ENCODE measurements at places on chromosomes 16 and 17.
A peak's percentile ranks its signal among the peaks of the same experiment; 100 is the strongest.

DNA sequence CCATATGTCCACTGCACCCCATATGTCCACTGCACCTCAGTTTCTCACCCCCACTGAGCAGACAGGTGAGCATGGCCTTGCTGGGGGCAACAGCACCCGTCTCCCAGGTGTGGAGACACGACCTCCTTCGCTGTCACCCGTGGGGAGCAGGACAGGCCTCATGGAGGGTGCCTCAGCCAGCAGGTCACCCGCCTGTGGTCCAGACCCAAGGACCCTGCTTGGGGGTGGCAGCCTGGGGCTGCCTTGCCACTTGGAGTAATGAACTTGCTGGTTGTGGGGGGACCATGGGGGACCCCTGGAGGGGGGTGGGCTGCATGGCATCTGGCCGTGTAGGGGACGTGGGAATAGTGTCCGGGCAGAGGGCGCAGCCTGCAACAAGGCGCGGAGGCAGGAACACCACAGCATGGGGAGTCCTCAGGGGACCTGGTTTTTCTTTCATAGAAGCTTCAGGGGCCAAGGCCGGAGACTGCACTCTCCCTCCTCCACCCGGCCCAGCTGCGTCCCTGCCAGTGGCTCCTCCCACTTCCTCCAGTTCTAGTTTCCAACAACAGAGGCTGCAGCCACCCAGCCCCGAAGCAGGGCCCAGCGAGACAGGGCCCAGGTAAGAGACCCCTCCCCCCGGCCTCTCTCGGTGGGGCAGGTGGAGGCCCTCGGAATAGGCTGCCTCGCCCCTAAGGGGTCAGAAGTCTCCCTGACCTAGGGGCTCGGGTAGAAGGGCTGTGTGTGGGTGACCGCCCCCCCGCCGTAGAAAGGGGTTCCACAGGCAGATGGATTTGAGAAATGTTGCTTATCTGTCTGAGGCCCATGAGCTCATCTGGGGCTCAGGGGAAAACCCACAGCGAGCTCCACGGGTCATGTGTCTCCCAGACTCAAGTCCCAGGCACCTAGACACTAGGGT is at the start of gene NHLRC4:
NHLRC4 (plus strand) TSS at position 531 of the 898 bp plus-strand sequence. CDS start 1,043 bp downstream, outside the sequence.
- DNase-seq = peak; percentile 60

DNA sequence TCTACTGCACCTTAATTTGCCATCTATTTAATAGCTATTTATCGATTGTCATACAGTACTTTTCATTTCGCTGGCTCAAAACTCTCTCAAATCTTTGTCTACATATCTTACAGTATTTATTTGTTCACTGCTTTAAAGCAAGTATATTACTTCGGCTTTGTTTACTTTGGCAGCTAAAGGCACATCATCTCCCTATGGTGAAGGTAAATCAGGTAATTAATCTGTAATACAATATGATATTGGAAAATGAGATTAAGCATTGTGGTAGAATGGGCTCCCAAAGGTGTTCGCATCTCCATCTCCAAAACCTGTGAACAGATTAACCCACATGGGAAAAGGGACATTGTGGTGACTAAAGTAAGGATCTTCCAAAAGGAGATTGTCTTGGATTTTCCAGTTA is 6.5 kb downstream of the TMEM170A start:
- DNase-seq = no peak

DNA sequence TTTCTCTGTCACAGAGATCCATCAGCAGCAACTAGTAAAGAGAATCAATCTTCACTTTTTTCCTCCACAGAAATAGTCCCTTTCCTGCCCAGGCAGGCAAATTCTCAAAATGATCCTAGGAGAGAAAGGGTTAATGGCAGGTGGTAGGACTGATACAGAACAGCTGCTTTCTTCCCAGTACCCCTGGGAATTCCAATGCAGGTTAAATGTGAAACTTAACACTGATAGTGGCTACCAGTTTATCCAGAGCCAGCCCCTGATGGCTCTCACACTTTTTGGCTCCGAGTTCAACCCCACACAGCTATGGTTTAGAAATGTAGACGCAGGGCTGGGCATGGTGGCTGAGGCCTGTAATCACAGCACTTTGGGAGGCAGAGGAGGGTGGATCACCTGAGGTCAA is 22.2 kb downstream of the MARVELD3 start:
- DNase-seq = no peak

- DNase-seq = no peak
Measured at GRCh38 chr17:19461116-19461515, 50.1 kb downstream of the RNF112 start.

GRCh38 chr17:36703860-36704266 is 102.5 kb downstream of the MRM1 start:
- peak; percentile 51 for DNase-seq

DNA sequence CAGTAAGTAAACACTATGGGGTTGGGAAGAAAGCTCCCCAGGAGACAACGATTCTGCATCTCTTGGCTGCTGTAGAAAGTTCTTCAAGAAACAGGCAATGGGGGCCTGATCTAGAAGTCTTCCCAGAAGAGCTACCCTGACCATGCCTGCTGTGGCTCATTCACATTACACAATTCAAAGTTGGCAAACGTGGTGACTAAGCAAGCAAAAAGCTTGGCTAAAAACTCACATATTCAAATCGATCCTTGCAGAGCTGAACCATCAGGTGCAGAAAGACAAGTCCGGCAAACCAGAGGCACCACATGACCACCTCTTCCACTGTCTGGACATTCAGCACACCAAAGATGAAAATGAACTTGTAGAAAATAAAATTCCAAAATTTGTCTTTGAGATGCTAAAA is 16.1 kb downstream of the AMFR start:
- DNase-seq = no peak

DNA sequence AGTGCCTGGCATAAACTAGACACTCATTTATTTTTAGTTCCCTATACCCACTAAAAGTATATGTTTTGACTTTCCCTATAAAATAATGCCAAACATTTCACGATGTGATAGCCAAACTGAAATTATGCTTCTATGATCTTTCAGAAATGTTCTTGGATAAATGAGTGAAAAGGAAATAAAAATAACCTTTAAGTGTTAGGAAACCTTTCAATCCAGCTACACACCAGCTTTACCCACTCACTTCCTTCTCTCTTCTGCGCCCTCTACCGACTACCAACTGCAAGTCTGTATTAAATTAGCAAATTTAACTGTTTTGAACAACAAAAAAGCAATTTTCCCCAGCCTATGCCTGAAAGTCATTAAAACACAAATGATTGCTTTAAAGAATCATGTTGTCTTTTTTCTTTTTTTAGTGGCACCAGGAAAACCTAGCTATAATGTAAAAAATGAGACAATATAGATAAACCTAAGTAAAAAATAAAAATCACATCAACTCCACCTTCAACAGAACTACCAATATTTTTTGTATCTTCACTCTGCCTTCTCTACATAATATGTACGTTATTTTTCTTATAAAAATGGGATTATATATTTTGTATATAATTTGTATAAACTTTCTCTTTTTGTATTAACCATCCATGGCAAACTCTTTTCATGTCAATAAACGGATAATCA is 13.2 kb upstream of the TMEM100 start:
- no peak for DNase-seq

GRCh38 chr16:10992797-10993196 is 48.4 kb downstream of the CLEC16A start:
- no peak for DNase-seq

GRCh38 chr16:81902025-81902424 is 109.2 kb downstream of the SDR42E1 start:
- DNase-seq = no peak

DNA sequence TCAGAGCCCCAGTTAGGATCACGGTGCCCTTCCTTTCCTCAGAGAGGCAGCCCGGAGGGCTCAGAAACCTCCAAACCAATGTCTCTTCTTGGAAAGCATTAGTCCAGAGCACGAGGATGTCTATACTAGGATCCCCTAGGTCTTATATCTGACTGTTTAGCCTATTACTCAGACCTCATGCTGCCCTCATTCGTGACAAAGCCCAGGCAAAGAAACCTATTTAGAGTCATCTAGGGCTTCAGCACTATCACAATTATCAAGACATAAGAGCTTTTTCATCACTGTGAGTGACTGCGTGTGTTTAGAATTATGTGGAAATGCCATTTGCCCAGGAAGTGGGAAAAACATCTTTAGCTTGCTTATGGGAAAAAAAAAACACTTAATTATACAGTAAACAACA is 159.8 kb upstream of the NOL11 start:
- no peak for DNase-seq

DNA sequence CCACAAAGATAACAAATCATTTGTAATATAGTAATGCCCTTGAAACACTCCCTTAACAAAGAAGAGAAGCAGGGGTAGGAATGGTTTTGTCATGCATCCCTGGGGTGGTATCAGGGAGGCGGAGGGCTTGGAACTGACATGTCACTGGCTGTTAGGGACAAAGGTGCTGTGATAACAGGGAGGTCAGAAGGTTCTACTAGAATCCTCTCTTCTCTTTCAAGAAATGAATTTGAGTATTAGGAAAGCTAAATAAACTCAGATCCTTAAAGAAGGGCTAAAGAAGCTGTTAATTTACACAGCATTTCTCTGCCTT is 65.4 kb upstream of the ADAMTS18 start:
- DNase-seq = no peak

DNA sequence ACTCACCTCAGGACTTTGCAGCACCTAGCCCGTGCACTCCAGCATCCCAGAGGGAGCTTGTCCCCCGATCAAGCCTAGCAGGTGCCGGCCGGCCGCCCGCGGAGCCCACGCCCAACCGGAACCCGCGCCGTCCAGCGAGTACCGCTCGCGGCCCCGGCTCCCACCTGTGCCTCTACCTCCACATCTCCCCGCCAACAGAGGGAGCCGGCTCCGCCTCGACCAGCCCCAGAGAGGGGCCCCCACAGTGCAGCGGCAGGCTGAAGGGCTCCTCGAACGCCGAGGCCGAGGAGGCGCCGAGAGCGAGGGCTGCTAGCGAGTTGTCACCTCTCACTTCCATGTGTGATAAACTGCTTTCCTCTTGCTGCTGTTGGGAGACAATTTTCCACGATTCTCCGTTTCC is 41.1 kb upstream of the DHRS7B start:
- DNase-seq = no peak

- no peak for DNase-seq
Measured at GRCh38 chr17:33196883-33197282, 96.2 kb downstream of the ASIC2 start.

DNA sequence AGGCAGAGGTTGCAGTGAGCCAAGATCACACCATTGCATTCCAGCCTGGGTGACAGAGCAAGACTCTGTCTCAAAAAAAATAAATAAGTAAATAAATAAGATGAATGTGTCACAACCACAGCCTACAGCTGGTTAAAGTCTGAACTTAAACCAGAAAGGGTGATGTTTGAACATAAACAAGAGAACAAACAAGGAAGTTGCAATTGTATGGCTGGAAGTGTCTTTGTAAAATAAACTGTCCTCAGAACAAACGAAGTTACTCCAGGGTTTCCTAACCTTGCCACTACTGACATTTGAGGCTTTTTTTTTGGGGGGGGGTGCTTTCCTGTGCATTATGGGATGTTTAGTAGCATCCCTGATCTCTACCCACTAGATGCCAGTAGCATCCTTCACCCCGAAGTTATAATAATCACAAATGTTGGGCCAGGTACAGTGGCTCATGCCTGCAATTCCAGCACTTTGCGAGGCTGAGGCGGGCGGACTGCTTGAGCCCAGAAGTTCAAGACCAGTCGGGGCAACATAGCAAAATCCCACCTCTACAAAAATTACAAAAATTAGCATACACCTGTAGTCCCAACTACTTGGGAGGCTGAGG is 119.2 kb downstream of the XYLT1 start:
- no peak for DNase-seq
